ENCODE measurements at places on chromosomes 3 and 15. TPM values are rescaled to one million over a fixed set of nuclear protein-coding genes. Genes with fewer than 3 reads are reported as not detected.

The EEFSEC gene
- total RNA-seq = 4.4 TPM

The ENTPD3 gene
- 0.36 TPM for total RNA-seq

The CLDND1 gene
- 59.2 TPM for total RNA-seq

The DOCK3 gene
- 0.36 TPM for total RNA-seq

The TRH gene
- total RNA-seq = under 0.01 TPM

The AGBL1 gene
- not detected for total RNA-seq

The NPAP1 gene
- not detected for total RNA-seq

The PIERCE2 gene
- 5.3 TPM for total RNA-seq

The SIDT1 gene
- under 0.01 TPM for total RNA-seq

The ROPN1B gene
- total RNA-seq = not detected

The SAMMSON gene
- total RNA-seq = not detected

The RBP2 gene
- not detected for total RNA-seq

The MAP2K1 gene
- 21.2 TPM for total RNA-seq

The MCF2L2 gene
- under 0.01 TPM for total RNA-seq

The COL7A1 gene
- total RNA-seq = 12.7 TPM

The TIMP4 gene
- 2.4 TPM for total RNA-seq

The PATL2 gene
- 2.7 TPM for total RNA-seq

The CCR9 gene
- not detected for total RNA-seq

The RPL29 gene
- 862 TPM for total RNA-seq

The LYZL4 gene
- not detected for total RNA-seq

The HYAL1 gene
- total RNA-seq = under 0.01 TPM

The ALDH1A3 gene
- total RNA-seq = 61.6 TPM
